ENCODE measurements at places on chromosomes 11 and 22.

- DNase-seq, result no peak
These were observed 141.3 kb upstream of the POU2AF2 start for GRCh38 chr11:111104185-111104584.

DNA sequence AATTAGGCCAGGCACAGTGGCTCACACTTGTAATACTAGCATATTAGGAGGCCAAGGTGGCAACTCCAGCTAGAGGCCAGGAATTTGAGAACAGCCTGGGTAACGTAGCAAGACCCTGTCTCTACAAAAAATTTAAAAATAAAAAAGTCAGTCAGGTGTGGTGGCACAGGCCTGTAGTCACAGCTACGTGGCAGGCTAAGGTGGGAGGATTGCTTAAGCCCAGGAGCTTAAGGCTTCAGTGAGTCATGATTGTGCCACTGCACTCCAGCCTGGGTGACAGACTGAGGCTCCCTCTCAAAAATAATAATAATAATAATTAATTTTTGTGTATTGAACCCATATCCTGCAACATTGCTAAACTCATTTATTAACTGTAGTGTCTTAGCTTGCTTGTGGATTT lies 15.3 kb upstream of the TRIM29 start:
- no peak for DNase-seq

DNA sequence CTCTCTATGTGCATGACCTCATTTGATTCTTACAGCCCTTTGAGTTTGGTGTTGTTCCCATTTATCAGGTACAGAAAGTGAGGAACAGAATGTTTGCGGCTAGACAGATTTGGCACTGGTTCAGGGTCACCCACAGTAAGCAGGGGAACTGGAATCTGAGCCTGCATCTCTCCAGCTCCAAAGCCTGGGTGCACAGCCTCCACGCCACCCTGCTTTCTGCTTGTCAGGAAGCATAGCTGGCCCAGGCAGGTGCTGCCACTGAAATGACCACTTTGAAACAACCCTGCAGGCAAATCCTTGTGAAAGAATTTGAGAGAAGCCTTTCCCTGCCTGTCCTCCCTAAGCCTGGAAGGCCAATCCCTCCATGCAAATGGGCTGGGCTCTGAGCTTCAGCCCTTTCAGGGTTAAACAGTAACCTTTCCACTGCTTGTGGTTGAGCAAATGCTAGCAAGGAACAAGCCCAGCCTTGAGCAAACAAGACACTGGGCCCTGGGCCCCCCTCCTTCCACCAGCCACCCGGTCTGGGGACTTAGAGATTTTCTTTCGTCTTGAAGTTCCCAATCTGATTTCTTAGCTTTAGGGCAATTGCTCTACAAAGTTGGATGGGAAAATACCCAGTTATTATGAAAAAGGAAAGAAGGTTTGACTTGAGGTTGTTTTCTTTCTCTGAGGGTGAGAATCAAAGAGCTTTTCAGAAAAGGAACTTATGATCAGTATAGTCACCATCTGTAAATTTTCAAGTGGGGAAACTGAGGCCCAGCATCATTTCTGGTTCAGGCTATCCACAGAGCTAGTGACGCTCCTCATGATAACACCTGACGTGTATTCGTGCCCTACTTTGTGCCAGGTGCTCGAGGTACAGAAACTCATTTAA lies 19.4 kb downstream of the EHF start:
- peak; percentile 86 for DNase-seq

DNA sequence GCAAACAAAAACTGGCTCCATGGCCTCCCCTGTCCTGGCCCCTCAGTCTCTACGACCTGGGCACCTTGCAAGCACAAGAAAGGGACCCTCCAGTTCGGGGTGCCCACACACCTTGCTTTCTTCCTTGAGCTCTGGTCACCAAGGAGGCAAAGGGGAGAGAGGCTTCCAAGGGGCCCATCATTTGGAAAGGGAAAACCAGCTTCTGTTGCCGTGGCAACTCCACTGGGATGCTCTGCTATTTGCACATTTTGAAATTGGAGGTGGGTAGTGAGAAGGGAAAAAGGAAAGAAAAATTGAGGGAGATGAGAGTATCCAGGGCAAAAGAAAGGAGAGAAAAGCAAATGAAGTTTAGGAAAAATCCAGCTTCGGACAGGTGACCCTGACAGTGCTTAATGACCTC lies 388.4 kb downstream of the SHANK2 start:
- DNase-seq, result no peak
